GOT3 (cell line): ENCODE measurements at places on chromosomes 16 and 17.

DNA sequence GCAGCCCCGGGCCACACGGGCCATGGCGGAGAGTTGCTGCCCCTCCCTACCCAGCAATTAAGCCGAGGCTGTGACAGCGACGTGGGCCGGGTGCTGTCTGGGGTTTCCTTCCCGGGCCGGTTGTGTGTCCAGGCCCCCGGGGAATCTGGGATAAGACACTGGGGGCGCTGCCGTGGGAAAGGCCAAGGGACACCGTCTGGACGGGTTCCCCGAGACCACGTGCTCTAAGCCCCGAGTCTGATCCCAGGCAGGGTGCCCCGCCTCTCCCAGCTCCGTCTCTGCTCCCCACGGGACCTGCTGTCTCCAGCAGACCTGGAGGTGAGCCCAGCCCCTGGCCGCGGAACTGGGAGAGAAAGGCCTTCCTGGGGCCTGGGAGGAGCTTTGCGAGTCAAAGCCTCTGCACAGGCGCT, 92.2 kb downstream of the IRX3 start:
- DNase-seq = no peak

DNA sequence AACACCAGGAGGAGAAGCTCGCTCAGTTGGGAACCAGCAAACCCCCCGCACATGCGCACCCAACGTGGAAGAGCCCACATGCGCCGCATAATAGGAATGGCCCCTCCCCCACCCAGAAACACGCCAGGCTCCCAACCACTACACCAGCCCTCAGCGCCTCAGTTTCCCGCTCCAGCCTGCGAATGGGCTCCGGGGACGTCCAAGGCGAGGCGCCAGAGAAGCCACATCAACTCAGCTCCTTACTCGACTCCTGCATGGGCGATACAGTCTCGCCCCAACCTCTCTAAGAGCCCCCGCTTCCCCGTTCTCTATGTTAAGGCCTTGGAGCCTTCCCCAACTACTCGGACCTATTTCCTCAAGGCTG, 504 bp downstream of the SRSF1 start:
- no peak for DNase-seq

DNA sequence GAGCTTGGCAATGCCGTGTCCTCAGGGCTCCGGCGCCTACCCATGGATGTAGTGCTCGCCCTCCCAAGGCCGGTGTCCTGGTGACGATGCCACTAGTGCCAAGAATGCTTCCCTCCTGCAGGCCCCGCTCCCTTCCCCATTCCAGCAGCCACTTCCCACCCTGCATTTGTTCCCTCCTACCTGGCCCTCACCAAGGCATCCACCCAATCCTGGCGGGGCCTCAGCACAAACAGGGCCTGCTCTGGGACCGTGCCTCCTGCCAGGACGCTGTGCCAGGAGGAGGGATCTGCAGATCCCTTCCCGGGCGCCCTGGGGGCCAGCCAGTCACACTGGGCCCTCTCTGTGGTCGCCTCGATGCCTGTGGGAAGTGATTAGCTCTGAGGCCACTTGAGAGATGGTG, 25.1 kb downstream of the ABR start:
- no peak for DNase-seq

GRCh38 chr17:70558821-70559220, 389.5 kb downstream of the KCNJ2 start:
- DNase-seq = no peak

DNA sequence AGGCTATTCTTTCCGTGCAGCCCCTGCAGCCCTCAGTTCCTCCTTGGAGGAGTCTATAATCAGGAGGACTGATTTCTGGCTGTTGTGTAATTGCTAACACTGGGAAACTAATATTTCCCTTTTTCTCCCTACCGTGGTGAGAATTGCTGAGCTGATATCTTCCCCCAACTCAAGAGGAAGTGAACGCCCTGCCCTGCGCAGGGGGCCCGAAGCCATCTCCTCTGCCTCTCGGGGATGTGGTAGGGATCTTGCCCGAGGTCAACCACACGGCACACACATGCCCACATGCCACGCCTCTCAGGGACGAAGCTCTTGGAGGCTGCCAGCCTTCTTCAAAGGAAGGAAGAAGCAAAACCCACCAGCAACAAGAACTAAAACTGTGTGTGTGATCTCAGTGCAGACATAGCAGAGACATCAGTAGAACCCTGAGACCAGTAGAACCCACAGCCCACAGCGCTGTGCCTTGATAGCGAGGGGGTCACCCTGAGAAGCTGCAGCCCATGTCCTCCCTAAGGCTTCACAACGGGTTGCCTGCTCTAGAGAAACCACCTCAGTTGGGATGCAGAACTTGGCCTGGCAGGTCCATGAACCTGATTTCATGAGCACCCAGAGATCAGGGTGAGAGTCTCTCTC, 8.9 kb upstream of the ULK2 start:
- DNase-seq = no peak

DNA sequence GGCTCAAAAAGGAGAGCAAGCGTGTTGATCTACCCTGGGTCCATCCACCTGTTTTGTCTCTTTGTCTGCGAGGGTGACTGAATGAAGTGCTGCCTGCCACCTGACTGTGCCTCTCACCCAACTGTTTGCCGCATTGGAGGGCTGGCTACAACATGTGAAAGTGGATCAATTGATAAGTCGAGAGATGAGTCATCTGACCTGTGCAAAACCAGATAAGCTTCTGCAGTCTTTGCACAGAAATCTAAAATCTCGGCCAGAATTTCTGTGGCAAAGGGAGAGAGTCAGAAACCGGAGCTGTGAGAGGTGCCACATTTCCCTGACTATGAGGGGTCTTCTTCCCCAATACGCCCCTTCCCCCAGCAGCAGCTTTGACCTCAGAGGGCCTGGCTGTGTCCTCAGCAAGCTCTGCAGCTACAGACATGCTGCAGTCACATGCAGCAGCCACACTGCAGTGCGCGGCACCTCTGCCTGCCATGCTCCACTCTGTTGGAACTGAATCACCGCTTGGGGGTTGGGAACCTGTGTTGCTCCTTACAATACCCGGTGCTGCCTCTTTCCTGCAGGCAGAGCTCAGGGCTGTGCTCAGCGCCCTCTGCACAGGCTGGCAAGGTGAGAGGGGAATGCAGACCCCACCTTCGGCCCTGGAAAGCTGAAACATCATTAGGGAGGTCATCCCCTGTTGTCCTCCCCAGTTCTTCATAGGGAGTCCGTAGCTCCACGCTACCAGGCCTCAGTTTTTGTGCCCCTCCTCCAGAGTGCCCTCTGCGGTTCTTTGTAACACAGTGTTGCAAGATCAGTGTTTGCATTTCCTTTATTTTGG, 16.2 kb upstream of the HAS3 start:
- no peak for DNase-seq

GRCh38 chr16:65608455-65608854, 486.6 kb upstream of the CDH11 start:
- DNase-seq = no peak

- DNase-seq = no peak
Measured at GRCh38 chr16:75000481-75001081, 1.8 kb downstream of the ZNRF1 start.

DNA sequence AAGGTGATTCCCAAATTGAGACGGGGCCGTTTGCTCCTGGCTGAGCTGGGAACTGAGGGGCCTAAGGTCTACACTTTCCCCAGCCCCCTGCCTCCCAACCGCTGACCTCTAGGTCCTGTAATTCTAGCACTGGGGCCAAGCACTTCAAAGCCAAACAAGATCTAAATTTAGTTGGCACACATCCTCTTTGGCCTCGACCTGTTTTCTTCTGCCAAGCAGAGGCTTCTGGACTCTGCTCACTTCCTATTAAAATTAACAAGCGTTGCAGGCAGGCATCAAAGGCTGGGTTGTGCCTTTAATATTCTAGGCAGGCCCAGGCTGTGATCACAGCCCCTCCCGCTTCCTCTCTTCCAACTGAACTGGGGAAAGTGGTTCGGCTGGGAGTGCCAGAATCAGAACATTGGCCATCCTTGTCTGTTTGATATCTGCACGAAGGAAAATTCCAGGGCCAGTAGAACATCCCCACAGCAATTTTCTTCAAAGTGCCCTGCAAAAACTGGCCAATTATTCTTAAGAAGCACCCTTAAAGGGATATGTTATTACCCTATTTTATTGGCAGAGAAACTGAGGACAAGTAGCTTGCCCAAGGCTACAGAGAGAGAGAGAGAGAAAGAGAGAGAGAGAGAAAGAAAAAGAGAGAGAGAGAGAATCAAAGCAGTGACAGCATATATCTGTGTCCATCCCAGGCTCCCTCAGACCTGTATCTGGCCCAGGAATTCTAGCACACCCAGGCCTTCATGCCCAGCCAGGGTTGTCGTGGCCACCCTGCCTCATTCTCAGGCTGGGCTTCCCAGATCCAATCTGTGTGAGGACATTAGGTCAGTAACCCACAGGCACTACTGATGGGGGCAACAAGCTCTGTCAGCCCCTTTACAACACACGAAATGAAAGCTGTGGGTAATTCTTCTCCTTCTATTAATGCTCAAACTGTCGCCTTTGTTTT, 12.8 kb upstream of the MT4 start:
- no peak for DNase-seq

DNA sequence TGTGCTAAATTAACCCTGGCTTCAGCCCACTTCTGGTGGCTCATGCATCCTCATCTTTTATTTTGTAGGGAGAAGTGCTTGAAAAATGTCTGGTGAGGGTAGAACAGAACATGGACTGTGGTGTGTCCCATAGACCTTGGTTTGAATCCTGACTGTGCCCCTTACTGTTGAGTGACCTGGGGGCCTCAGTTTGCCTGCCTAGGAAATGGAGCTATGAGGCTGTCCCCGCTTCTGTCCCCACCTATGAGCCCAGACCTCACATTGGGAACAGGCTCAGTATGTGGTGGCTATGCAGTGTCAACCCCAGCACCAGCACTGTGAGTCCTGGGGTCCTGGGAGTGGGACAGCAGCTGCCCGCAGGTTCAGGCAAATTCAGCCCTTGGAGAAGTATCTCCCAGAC, 186.3 kb upstream of the GSE1 start:
- no peak for DNase-seq

GRCh38 chr17:74339537-74340195, 13.6 kb downstream of the KIF19 start:
- DNase-seq = no peak

GRCh38 chr17:62032480-62032879, 32.6 kb downstream of the MED13 start:
- no peak for DNase-seq

DNA sequence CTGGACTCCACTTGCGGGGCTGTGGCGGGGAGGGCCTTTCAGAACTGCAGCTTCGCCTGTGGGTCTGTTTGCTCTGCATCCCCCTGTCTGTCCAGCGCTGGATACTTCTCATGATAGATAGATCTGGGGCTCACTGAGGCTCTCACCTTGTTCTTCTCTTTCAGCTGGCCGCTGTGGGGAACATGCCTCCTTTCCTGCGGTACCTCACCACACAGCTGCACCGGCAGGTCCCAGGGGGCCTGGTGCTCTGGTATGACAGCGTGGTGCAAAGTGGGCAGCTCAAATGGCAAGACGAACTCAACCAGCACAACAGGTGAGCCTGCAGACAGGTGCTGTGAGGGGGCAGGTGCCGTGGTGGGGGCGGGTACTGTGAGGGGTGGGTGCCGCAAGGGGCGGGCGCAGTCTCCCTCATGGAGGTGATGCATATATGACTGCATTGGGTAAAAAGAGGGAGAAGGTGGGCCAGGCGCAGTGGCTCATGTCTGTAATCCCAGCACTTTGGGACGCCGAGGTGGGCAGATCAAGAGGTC, 6.2 kb downstream of the ENGASE start:
- DNase-seq = no peak

GRCh38 chr16:79328402-79329165, 272.0 kb downstream of the MAF start:
- no peak for DNase-seq

DNA sequence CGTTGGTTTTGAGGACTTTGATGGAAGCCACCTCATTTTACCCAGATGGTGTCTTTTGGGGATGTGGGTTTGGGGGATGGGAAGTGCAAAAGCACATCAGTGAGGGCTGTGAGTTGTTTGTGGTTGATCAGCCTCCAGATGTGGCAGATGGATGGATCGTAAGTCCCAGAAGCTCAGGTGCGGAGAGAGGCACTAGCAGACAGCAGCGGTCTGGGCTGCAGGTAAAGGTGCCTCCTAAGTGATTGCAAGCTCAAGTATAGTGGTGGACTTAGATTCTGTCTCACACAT, 18.0 kb downstream of the HS3ST3B1 start:
- DNase-seq = no peak

DNA sequence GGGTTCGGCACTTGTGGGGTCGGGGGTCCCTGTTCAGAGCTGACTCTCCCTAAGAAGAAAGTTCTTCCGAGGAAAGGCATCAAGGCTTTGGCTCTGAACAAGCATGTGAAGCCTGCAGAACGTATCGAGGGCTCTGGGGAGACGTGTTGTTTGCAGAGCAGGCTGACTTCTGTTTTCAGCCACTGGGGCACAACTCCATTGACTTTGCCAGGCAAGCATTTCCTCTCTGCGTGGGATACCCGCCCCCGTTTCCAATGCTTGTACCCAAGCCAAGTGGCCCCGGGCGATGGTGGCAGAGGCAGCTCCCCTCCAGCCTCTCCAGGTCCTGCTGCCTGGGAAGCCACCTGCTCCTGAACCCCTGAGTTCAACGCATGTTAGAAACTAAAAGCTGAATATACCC, 255.7 kb downstream of the RBFOX3 start:
- DNase-seq = no peak

- DNase-seq = no peak
Measured at GRCh38 chr16:65876624-65877023, 489.9 kb upstream of the CDH5 start.

DNA sequence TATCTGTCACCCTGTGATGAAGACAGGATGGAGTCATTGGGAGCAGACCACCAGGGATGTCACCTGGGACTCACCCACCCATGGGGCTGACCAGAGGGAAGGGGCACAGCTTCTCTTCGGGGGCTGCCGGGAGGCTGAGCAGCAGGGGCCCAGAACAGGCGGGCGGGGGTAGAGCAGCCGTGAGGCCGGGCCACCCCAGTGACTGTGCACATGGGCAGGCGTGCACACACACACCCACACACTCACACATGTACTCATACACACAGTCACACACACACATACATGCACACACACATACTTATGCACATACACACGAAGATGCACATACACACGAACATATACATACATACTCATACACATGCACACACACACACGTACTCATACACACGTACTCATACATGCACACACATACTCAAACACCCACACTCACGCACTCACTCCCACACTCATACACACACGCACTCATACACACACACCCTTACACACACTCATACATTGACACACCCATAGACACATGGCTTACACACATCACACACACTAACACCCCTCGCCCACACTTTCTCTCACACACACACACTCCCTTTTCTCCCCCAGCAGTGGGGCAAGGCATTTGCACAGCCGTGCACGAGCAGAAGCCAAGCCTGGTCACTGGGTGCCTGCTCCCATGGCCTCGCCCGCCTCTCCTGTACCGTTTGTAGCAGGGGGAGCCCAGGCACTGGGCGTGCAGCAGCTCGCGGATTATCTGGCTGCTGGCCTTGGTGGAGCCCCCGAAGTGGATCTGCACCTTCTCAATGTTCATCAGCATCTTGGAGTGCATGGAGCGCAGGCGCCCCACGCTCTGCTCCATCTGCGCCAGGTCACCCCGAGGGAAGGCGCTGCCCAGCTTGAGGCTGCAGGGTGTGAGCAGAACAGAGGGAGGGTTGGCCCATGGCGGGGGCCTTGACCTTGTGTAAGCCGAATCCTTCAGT, 12.4 kb downstream of the UBALD2 start:
- DNase-seq = no peak

- no peak for DNase-seq
Measured at GRCh38 chr16:12651765-12652512, 151.7 kb downstream of the CPPED1 start.
